ENCODE measurements at places on chromosomes 13 and 19. TPM values are rescaled to one million over a fixed set of nuclear protein-coding genes. Genes with fewer than 3 reads are reported as not detected.

The RGL3 gene
- 2.5 TPM for total RNA-seq

The LRFN3 gene
- total RNA-seq, result 4.6 TPM

The ZNF492 gene
- total RNA-seq, result not detected

The UPF1 gene
- total RNA-seq, result 85.4 TPM

The CEACAM16 gene
- not detected for total RNA-seq

- peak; percentile 87 for DNase-seq
Measured at GRCh38 chr13:24207841-24208667, 47.5 kb downstream of the SPATA13 start.

DNA sequence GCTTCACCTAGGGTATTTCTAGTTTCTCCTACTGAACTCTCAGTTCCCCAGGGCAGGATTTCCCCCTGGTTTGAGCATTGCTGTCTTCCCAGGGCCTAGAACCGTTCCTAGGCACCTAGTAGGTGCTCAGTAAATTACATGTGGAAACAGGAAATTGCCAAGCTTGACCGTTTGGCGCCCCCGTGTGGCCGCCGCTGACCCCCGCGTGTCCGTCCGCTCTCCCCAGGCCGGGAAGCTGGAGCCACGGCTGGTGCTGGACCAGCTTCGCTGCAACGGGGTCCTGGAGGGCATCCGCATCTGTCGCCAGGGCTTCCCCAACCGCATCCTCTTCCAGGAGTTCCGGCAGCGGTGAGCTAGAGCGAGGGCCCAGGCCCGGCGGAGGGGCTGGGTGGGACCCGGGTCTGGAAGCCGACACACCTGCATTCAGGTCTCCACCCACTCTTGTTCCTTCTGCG, 55.5 kb downstream of the MYH14 start:
- no peak for DNase-seq

GRCh38 chr19:51501594-51502263, at the start of gene SIGLEC12:
TSS of gene SIGLEC12 (minus strand) at chr19:51501800. CDS start at chr19:51501733, 67 bp downstream.
- DNase-seq, result no peak

GRCh38 chr13:47188802-47189201, 291.9 kb upstream of the HTR2A start:
- DNase-seq, result peak; percentile 12

Data from M059J (cell line).